ENCODE measurements at places on chromosomes 13 and 19. TPM values are rescaled to one million over a fixed set of nuclear protein-coding genes. Genes with fewer than 3 reads are reported as not detected.

Gene MEIS3
- 28.7 TPM for polyA plus RNA-seq

Gene KRTDAP
- polyA plus RNA-seq: 1.6 TPM

GRCh38 chr19:5804516-5805461, at the start of gene NRTN:
Gene NRTN (plus strand): TSS chr19:5805067. CDS start chr19:5824166, 19,099 bp downstream.
- peak; percentile 78 for DNase-seq

- no peak for DNase-seq
These were observed 69.9 kb downstream of the TDRD12 start for GRCh38 chr19:32789429-32789828.

GRCh38 chr19:39327363-39328045, 6.8 kb upstream of the LRFN1 start:
- no peak for DNase-seq

GRCh38 chr13:80131204-80131603, 209.7 kb downstream of the SPRY2 start:
- DNase-seq: peak; percentile 76

DNA sequence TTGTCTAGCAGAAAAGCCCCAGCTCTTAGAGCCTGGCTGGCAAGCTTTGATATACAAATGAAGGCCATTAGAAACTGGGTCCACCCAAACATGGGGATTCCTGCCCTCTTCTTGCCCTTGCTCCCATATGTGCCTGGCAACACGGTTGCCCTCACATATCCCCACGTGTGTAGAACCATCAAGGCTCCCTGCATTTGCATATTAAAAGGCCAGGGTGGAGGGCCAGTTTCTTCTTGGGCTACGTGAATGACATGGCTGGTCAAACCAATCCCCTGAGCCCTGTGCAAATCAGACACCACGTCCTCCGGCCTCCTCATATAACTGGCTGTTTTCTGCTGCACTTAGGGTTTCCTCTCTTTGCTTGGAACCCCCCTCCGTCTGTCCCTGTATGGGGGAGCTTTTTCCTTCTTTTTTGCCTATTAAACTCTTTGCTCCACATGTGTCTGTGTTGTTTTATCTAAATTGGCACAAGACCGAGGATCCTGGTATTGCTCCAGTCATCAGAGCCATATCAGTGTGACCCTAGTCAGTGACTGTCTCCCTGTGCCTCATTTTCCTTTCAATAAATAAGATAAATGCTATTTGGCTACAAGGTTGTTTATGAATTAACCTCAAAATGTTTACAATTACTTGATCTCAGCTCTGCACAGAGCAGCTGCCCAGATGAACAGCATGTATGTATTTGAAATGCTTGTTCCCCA, 30.3 kb upstream of the CEACAM1 start:
- no peak for DNase-seq
